ENCODE measurements at places on chromosomes 3 and 15.

GRCh38 chr15:72155003-72155621 is 36.9 kb downstream of the SENP8 start:
- DNase-seq = peak; percentile 47

DNA sequence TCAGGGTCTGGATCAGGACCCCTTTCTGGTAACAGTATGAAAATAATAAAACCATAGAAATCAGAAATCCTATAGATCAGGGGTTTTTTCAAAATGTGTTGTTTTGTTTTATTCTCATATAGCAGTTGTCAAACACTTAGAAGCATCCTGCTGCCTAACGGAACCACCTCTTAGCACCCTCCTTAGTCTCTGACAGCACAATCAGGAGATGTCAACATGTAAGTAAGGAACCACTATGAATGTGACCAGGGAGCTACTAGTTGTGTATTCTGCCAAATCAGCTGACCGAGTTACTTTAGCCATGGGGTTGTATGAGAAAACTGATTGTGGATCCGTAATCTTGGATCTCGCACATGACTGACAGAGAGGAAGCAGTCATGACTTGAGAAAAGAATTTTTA is 22.2 kb downstream of the CCDC39 start:
- no peak for DNase-seq

- DNase-seq = no peak
Observed at GRCh38 chr3:49908373-49909199, 4.9 kb upstream of the MST1R start.

- DNase-seq = no peak
Observed at GRCh38 chr3:22959593-22959992, 243.5 kb upstream of the UBE2E2 start.

- no peak for DNase-seq
Observed at GRCh38 chr3:21509731-21510470, 241.1 kb downstream of the ZNF385D start.

DNA sequence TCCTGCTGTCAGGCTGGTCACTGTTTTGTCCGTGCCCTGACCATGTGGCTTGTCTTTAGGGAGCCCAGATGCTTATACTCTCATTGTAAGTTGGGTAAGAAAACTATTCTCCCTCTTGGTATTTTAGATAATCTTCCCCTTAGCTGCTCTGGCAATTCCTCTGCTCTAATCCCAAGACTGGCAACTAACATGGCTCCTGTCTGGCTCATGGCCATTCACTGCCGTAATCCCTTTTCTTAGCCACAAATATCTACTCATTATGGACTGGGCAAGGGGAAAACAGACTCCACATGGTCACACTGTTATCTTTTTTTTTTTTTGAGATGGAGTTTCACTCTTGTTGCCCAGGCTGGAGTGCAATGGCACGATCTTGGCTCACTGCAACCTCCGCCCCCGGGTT is 38.8 kb downstream of the TYRO3 start:
- no peak for DNase-seq

DNA sequence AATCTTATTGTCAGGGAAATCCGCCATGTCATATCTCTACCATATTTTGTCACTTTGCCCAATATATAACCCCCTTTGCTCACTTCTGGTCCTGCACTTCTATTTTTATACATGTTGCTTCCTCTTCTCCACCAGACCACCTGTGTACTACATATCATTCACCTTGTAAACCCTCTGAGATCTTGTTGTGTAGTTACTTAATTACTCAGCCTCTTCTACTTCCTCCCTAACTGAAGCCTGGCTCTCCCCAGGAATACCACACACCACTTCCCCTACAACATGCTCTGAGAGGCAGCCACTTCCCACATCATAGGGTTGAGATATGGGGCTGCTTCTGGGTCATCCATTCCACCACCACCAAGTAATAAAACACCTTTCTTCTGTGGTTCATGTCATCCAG is 10.0 kb downstream of the HEXA start:
- DNase-seq = no peak

DNA sequence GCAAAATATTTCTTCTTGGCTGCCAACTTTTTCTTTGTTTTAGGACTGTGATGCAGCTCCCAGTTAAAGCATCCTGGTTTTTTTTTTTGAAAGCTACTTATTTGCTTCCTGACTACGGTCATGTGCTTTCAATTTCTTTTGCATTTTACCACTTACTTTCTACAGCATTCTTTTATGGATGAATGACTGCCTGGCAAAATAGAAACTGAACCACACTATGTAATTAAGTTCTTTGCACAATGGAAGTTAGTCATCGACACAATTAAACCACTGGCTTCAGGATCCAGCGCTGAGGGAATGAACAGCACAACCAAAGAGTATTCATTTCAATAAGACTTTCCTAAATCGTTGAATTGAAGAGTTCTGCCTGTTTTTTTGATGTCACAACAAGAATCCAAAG is 82.2 kb upstream of the EPHA3 start:
- no peak for DNase-seq

GRCh38 chr3:193730976-193731375 is 138.0 kb downstream of the OPA1 start:
- DNase-seq = no peak

- no peak for DNase-seq
Observed at GRCh38 chr3:24470277-24470676, 24.4 kb downstream of the THRB start.

GRCh38 chr3:12557473-12558100 is 700 bp downstream of the MKRN2 start:
- no peak for DNase-seq

DNA sequence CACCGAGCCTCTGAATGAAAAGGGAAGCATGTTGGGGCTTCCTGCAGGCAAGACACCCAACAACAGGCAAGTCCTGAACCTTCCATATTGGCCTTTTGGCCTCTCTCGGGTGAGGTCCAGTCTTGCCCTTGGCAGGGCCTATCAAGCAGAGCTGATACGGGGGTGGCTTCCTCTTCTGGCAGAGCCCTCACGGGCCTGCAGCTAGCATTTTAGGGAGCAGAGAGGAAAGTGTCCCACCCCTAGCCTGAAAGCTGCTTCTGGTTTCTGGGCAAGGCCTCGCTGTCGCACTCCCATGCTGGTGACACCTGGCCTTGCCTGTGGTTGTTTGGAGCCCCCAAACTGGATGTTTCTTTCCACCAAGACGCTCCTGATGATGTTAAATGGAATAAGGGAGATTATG is 31.8 kb upstream of the CTSH start:
- DNase-seq = no peak

DNA sequence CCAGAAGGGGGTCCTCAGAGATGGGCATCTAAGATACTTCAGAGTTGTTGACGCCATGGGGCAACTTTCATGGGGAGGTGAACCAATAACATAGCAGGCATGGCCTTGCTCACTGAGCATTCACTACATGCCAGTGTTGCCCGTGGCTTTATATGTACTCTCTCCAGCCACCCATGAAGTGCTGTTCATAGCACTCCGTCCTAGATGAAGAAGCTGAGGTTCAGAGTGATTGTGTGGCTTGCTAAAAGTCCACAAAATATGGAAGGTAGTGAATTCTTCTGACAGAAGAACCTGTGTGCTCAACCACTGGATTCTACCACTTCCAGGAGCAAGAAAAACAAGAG is 9.8 kb upstream of the SEMA4B start:
- DNase-seq = no peak

DNA sequence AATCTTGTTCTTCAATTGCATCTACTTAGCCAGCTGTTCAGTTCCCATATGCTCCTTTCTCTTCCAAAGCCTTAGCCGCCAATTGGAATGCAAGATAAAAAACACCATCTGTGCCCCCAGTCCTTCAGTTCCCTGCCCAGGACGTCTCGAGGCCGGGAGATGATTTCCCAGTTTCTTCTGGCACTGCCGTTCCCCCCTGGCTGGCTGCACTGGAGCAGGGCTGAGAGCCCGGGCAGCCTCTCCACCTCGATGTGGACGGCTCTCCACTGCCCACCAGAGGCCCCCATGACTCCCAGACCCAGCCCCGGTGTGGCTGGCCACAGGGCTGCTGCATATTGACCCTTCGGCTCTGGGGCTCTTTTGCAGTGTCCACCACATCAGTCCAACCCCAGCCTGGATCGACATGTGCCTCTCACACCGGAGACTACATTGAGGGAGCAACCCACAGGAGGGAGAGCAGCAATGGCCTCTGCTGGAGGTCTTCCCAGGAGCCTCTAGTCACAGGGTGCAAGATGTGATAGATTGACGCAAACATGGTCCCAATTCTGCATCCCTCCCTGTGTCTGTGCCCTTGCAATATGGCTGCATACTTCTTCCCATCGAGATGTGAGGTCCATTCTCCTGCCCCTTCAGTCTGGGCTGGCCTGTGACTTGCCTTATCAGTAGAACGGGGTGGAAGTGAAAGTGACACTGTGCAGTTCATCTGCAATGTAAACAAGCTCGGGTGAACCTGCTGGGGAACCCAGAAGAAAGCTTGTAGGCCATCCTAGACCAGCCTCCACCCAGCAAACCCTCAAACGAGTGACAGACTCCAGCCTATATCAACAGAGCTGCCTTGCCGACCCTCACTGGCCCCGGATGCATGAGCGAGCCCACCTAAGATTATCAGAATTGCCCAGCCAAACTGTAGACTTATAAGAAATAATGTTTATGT is 52.3 kb upstream of the PRR20G start:
- peak; percentile 99 for DNase-seq

DNA sequence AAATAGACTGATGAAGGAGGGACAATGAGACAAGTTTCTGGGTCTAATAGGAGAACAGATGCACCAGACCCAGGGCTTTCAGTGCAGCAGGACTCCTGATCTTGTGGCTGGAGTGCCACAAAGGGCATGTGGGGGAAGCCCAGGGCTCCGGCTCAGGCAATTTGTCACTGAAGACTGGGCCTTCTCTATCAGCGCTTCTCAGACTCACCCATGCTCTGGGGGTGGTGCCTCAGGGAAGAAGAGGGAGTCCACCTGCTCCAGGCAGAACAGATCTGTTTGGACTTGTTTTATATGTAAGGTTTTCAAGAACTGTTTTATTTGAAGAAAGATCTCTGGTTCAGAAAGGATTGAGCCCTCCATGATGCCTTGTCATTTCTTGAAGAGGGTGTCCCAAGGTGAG is 112.4 kb upstream of the TLE3 start:
- DNase-seq = no peak

DNA sequence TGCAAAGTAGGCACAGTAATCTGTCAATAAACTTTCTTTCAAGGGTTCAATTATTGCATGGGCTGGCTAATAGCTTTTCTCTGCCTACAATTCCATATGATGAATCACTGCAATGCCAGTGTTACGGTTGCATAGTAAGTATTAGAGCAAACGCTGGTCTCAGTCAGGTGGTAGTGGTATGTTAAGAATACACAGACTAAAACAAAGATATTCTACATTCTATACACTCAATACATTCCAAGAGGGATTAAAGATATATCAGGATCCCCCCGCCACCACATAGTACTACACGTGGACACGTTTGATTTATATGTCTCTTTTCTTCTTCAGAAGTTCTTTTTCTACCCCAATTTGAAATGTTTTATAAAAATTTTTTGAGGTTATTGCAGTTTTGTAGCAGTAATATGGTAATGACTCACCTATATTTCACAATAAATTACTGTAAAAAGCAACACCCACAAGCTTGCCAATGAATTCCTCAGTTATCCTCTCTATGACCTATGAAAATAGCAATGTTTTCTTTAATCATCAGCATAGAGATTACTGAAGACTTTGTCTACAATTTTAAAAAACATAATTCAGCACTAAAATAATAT is 68.2 kb downstream of the CD200R1L start:
- no peak for DNase-seq

DNA sequence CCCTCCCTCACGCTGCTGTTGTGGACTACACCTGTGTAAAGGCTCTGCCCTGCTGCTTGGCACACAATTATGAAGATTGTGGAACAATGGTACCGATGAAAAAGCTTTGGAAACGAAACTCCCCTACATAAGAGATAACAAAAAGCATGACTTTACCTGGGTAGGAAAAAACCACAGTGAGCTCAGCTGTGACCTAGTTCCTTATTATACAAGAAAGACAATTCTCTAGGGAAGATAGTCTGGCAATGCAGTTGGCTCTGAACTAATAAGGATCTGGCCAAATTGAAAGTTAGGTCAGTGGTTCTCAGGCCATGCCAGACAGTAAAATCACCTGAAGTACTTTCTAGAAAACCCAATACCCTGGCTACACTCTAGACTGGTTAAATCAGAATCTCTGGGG is 16.1 kb downstream of the CLEC3B start:
- DNase-seq = no peak

DNA sequence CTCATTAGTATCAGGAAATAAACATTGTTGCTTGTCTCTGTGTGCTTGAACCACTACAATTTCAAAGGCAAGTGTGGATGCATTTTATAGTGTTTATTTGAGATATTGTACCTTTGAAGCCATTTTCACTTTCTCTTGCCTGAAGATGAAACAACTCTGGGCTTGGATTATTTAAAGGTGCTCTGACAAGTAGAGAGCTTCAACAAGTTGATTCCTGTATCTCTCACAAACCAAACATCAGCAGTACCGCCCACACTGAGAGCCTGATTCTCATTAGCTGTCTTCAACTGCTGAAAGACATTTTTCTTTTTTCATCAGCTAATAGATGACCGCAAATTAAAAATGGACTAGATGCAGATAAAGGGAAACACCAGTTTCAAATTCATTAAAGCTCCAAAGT is 806 bp upstream of the CERS3 start:
- no peak for DNase-seq

DNA sequence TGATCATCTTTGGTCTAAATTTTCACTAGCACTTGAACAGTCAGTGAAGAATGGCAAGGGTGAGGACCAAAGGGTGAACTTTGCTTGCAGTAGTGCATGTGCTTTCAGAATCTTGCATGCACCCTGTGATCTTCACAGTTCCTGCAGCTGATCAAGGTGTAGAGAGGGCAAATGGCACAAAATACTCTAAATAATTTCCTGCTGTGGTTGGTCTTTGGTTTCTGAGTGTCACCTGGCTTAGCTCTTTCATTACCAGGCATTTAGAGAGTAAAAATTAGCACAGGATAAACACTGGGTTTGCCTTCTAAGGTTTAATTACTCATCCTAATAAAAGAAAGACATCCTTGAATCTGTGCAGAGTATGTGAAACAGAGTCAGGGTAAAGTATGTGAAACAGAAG is 11.4 kb downstream of the TIPARP start:
- DNase-seq = no peak

- no peak for DNase-seq
Observed at GRCh38 chr15:99536422-99537040, 29.3 kb upstream of the MEF2A start.

DNA sequence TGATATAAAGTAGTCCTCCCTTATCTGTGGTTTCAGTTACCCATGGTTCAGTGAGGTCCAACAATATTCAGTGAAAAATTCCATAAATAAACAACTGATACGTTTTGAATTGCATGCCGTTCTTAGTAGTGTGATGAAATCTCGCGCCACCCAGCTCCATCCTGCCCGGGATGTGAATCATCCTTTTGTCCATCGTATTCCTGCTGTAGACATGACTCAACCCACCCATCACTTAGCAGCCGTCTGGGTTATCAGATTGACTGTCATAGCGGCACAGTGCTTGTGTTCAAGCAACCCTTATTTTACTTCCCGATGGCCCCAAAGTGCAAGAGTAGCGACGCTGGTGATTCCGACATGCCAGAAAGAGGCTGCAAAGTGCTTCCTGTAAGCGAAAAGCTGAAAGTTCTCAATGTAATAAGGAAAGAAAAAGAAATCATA is 48.0 kb upstream of the MEX3B start:
- no peak for DNase-seq

- DNase-seq = no peak
Observed at GRCh38 chr15:79154483-79155135, 64.0 kb upstream of the RASGRF1 start.
